ENCODE measurements at places on chromosomes 3 and 15. TPM values are rescaled to one million over a fixed set of nuclear protein-coding genes. Genes with fewer than 3 reads are reported as not detected.

ANO10 gene
- 34.4 TPM for total RNA-seq

TRIM42 gene
- not detected for total RNA-seq

NFKBIZ gene
- total RNA-seq, result 22.4 TPM

ITGA11 gene
- 0.20 TPM for total RNA-seq

CHRD gene
- 0.20 TPM for total RNA-seq

PLCH1 gene
- 0.04 TPM for total RNA-seq

PXK gene
- 13.6 TPM for total RNA-seq

ATP10A gene
- not detected for total RNA-seq

XCR1 gene
- total RNA-seq, result not detected

FES gene
- 60.5 TPM for total RNA-seq

EAF2 gene
- 3.5 TPM for total RNA-seq

GXYLT2 gene
- 0.40 TPM for total RNA-seq
